ENCODE measurements at places on chromosomes 6 and 20.
A peak's percentile ranks its signal among the peaks of the same experiment; 100 is the strongest.

DNA sequence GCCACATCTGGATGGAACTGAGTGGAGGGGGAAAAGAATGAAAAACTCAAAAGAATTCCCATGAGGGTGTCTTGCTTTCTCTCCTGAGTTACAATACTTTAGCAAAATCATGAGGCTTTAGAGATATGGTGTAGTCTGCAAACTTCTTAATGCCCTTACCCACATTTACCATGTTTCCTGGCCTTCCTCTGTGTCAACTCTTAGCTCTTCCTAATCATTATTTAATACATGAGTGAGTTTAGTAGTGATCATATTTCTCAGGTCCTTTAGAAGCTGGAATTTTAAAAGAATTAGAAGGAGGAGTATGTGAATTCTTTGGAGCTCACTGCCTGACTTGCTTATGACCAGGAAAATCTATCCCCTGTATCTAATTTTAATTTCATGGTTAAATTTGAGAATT is 39.0 kb downstream of the STX11 start:
- DNase-seq, result no peak

DNA sequence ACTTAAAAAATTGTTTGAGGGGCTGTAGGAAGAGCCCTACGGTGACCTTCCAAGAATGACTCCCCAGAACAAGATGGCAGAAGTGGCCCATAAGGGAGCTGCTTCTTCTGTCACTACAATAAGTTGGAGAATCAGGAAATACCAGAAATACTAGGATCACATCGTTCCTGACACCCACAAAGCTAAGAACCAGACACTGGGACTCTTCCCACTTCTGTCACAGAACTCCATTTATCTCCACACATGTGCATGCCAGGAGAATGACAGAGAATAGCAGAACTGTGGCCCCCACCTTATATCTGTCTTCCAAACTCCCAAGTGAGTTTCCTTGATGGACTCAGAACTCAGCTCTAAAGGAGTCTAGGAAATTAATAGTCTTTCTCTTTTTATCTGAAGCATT is 54.6 kb upstream of the UBR2 start:
- DNase-seq, result no peak

DNA sequence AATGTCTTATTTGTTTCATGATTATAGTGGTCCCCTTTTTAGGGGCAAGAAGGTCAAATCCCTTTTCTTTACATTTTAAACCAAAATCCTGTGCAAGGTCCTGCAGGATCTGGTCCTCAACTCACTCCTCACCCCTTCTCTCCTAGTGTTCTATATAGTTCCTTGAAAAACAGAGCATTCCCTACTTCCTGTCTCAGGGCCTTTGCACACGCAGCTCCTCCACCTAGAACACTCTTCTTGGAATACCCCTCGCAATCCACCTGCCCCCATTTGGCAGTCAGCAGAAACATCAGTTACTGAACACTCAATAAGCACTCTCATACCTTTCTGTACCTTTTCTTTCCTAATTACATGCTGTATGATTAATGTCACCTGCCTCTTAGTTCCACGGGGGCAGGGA is 3.2 kb upstream of the ATP5F1E start:
- no peak for DNase-seq

GRCh38 chr6:3919130-3919628 is 70.0 kb downstream of the FAM50B start:
- DNase-seq, result no peak

GRCh38 chr6:42532038-42532669 is 31.7 kb upstream of the UBR2 start:
- peak; percentile 17 for DNase-seq

- DNase-seq, result no peak
These were observed 176.3 kb downstream of the JARID2 start for GRCh38 chr6:15421945-15422733.

- DNase-seq, result no peak
These were observed 53.0 kb downstream of the SRC start for GRCh38 chr20:37398750-37399621.

- no peak for DNase-seq
These were observed 153.4 kb upstream of the HEY2 start for GRCh38 chr6:125596020-125596419.

DNA sequence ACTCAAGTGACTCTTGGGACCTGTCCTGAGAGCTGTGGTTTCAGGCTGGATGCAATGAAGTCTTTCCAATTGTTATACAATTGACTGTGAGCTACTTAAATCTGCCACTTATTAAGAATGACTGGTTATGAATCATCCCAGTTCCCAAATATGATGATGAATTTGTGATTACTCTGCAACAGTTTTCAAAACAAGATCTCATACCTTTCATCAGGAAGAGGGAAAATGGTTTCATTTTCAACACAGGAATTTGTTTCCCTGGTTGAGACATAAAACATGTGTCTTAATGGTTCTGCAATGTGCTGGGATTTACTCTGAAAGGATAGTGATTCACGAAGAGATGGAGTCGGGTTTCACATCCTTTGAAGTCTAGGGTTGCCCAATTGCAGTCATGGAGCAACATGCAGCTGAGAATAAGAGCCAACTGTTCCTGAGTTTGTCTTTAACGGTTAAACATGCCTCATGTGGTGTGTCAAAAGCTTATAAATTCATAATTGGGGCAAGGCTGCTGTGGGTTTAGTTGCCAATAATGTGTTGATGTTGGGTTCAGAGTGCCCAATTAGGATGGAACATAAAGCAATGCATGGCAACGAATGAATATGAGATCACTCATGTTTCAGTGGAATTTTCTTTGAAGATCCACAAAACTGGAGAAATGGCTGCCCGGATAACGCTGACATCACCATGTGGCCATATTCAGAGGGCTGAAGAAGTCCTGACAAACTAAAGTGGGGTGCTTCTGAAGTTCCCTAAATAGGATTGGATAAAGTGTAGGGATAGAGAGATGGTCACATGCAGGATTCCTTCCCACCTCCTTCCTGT is 41.0 kb downstream of the CYP24A1 start:
- DNase-seq, result no peak

DNA sequence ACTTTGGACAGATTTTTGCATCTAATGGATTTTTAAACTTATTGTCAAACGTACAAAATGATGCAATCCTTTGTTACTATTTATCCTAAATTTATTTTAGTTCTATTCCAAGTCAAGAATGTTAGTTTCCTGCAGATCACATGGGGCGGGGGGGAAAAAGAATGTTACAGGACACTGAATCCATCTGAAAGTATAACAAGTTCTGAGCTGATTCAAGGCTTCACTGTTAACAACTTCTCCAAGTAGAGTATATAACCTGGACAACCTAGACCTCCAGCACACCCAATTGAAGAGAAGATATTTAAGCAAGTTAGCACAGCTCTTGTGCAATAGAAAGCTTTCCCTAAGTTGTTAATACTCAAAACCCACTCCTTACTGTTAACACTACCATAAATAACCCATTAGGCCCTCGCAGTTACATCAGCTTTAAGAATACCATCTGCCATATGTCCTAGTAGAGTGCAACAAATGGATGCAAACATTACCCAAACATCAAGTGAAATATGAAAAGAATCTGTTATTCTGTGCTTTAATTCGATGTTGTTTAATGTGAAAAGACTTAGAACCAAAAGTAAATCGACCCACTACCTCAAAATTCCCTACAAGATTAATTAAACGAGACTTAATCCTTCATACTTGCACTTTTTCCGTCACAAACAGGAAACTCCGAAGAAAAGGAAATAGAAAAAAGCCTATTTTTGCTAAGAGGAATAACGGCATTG is 1.3 kb downstream of the SEC63 start:
- DNase-seq, result no peak

DNA sequence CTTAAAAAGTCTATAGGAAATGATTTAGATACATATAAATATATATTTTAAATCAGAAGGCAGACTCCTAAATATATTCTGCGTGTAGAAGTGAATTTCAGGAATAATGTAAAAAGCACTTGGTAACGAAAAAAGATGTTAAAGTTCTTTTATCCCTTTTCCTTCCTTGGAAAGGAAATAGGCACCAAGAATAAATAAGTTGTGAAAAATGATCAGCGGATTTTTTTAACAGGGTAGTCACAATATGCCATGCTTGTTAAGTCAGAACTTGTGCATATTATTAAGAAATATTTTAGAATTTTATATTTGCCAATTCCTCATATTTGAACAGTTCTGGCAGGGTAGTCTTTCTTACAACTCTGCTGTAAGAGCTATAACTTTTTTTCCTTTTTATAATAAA is 173.8 kb downstream of the CD83 start:
- no peak for DNase-seq

- peak; percentile 14 for DNase-seq
These were observed 1.1 kb downstream of the MGME1 start for GRCh38 chr20:17969884-17970409.

DNA sequence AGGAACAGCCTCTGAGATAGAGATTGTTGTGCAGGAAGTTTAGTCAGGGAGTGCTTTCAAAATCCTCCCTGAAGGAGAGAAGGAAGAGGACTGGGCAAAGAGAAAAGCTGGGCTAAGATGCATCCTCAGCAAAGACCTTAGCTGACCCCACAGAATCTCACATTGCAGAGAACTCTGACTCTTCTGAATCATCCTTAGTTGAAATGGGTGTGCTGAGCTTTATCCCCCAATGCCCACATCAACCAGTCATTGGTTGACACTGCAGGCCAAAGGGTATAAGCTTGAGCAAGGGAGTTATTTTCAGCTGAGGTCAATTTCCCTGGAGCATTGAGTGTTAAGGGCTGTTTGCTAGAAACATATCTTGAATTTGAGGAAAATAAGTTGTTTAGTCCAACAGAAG is 732.2 kb downstream of the CBLN4 start:
- no peak for DNase-seq

GRCh38 chr6:150142670-150143515 is at the start of gene PPP1R14C:
Gene PPP1R14C, plus strand, starts transcription at chr6:150143044. Its CDS starts 149 bp downstream, at chr6:150143193.
- DNase-seq, result no peak

- DNase-seq, result no peak
These were observed 9.6 kb upstream of the BAG2 start for GRCh38 chr6:57162516-57162915.

GRCh38 chr6:14059791-14060436 is 57.7 kb upstream of the CD83 start:
- no peak for DNase-seq

DNA sequence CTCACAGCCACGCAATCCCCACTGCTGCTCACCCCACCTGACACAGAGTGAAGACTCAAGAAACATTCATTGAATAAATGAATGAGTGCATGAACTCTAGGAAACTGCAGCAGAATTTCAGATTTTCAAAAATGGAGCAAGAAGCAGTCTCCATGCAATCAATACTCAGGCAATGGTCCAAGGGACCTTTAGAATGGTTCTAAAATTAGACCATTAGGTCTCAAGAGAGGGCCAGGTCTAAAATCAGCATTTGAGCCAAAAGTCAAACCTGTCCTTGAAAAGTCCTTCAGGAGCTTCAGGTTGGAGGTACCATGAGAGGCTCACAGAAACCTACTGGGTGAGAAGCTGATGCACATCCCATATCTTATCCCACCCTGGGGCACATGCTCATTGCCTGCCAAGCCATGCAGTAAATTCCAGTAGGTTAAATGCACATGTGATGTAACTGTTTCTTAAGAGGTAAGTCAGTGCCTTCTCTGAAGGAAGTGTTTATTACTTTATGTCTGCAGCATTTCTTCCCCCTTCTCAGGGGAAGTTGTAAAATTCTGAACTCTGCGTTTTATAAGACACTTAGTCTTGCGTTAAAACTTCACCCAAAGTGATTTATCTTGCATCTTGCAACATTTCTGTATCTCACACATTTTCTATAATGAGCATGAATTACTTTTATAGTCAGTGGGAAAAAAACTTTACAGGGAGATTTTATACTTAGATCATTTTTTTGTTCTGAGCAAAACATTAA is 126.6 kb downstream of the ADAT2 start:
- no peak for DNase-seq

DNA sequence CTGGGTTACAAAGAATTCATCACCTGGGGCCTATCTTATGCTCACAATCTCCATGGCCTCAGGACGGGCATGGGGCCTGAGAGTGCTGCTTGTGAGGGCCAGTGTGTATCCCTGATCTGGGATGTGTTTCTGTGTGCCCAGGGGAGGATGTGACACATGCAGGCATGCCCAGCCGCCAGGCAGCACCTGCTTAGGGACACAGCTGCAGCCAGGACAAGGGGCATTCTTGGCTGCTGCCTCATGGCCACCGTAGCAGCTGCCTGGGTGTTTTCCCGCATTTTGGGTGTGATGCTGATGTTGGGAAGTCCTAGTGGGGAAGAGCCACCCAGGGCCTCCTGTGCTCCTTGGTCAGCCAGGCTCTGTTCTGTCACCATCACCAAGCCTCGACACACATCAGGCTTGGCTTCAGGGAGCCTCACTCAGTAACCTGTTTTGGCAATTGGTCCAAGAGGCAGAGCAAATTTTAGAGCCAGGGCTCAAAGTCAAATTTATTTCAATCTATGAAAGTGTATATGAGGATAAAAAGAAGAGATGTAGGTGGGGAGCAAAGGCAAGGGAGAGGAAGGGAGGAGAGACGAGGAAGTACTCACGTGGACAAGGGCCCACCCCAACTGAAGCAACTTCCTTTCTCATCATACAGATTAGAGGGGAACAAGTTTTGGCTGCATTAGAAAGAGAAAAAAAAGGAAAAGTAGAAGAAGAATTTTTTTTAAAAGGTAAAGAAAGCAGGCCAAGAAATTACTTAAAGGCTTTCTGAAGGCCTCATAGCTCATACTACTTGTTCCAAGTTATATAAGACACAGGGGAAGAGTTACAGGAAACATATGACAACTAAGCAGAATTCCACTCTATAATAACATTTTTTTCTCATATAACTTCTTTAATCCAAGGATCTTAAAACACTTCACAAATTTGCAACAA is 269.9 kb upstream of the SUPT3H start:
- no peak for DNase-seq

- no peak for DNase-seq
These were observed 57.6 kb downstream of the ZNF831 start for GRCh38 chr20:59221049-59221706.

DNA sequence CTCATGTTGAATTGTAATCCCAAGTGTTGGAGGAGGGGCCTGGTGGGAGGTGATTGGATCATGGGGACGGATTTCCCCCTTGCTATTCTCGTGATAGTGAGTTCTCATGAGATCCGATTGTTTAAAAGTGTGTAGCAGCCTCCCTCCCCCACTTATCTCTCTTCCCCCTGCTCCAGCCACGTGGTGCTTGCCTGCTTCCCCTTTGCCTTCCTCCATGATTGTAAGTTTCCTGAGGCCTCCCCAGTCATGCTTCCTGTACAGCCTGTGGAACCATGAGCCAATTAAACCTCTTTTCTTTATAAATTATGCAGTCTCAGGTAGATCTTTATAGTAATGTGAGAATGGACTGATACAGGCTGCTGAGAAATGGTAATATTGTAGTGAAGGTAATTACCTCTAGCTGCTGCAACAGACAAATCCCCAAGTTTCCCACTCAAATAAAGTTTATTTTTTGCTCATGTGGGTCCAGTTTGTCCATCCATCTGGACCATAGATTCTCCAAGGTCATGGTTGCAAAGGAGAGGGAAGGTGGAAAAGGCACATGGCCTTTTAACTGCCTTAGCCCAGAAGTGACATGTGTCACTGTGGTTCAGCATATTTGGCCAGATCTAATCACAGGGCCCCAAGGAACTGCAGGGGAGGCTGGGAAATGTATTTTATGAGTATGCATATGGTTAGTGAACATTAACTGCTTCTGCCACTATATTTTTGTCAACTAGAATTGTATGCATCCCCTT is 89.2 kb downstream of the TRMT11 start:
- no peak for DNase-seq

GRCh38 chr20:4059606-4060005 is 44.2 kb upstream of the RNF24 start:
- DNase-seq, result no peak

- DNase-seq, result no peak
These were observed 22.1 kb upstream of the CDKN1A start for GRCh38 chr6:36656441-36656840.

GRCh38 chr20:35276408-35276807 is 1.5 kb downstream of the MMP24OS start:
- DNase-seq, result no peak

GRCh38 chr20:63702751-63703470 is 4.9 kb downstream of the ARFRP1 start:
- DNase-seq, result no peak

All from activated CD4-positive, alpha-beta T cell treated with anti-CD3 and anti-CD28 coated beads for 4 hours (primary cell).